Brain pericyte (primary cell): ENCODE measurements at places on chromosomes 7 and 10.

DNA sequence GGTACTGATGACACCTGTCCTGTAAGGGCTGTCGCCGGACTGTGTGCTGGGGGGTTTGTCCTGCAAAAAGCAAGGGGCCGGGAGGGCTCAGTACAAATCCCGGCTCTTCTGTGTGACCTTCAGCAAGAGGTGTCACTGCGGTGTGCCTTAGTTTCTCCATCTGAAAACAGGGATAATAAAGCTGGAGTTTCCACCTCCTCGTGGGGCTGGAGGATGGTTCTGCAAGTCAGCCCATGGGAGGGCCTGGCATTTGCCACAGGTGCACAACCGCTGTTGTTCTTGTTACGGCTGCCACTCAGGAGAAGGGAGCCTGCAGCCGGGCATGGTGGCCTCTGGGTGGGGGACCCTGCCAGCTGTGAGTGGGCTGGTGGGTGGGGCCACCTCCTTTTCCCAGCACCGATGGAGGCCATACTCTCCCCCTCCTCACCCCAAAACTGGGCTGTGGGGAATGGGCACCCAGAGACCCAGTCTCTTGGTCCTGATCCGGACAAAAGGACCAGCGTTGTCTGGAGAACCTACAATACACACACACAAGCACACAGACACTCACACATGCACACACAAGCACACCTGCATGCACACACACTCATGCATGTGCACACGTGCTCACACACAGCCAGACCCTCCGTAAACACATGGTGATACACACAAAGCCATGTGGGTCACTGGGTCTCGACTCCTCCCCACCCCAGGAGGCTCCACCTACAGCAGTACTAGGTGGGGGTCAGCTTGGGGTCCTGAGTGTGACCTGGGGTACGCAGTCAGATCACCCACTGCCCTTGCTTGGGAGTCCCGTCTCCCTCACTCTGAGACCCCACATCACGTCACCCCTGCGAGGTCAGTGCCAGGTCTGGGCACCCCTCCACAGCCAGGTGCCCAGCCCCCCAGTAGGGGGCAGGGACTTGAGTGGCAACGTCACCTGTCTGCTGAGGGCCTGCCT, 34.1 kb downstream of the ELFN1 start:
- no peak for DNase-seq

- no peak for DNase-seq
These were observed 127.6 kb downstream of the NEBL start for GRCh38 chr10:20769481-20769880.

GRCh38 chr10:3986493-3987142, 201.6 kb upstream of the KLF6 start:
- DNase-seq: no peak

- DNase-seq: no peak
These were observed 576.7 kb upstream of the CNTNAP2 start for GRCh38 chr7:145539910-145540309.

GRCh38 chr10:118851062-118852035, 96.6 kb upstream of the CACUL1 start:
- DNase-seq: no peak

DNA sequence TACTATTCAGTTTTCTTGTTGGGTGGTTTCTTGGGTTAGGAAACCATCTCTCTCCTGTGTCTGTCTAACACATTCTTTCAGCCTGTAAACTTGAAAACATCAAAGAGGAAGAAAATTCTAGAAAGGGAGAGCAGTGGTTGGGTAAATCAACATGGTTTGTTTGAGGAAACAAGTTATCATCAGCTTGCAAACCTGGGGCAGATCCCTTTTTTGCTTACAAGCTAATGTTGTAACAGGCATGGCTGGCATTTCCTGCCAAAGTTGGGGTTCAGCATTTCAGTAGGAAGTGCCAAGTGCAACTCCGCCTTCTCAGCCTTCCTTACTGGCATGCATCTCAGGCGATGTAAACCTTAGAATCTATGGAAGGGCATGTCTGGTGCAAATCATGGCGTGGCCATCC, 112.6 kb downstream of the EEPD1 start:
- no peak for DNase-seq
